ENCODE measurements at places on chromosomes 16 and 17. TPM values are rescaled to one million over a fixed set of nuclear protein-coding genes. Genes with fewer than 3 reads are reported as not detected.

Gene ARRB2
- 202 TPM for total RNA-seq

Gene CD300LF
- total RNA-seq = not detected

Gene GCGR
- not detected for total RNA-seq

Gene C17orf113
- total RNA-seq = 0.05 TPM

- no peak for DNase-seq
- H3K4me3 ChIP-seq = no peak overlapping the region
- no peak overlapping the region for H3K27ac ChIP-seq
- H3K27me3 ChIP-seq = no peaks in the 10 kb centered on the region
Measured at GRCh38 chr16:50363656-50364055, 5.1 kb downstream of the BRD7 start.

- no peaks in the 10 kb centered on the region for H3K27me3 ChIP-seq
- no peak overlapping the region for H3K4me3 ChIP-seq
- DNase-seq = no peak
- no peaks in the 10 kb centered on the region for H3K4me1 ChIP-seq
- H3K36me3 ChIP-seq = no peaks in the 10 kb centered on the region
Measured at GRCh38 chr16:76081967-76082366, 195.2 kb upstream of the CNTNAP4 start.

DNA sequence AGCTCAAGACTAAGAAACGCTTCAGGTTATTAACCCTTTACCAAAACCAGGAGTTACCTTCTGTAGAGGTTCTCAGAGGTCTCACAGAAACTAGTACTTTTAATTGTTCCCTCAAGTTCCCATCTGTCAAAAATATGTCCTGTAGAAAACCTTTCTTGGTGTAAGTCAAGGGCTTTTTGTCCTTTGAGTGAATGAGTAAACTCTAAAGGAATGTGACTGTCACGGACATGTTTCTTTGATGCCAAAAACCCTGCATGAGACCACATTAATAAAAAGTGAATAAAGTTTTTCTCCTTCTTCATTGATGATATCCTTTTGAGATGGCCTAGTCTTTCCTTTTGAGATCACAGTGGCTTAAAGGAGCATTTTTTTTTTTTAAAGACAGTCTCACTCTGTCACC lies 102.9 kb downstream of the NLK start:
- H3K4me1 ChIP-seq = no peaks in the 10 kb centered on the region
- no peak overlapping the region for H3K4me3 ChIP-seq
- H3K27me3 ChIP-seq = no peaks in the 10 kb centered on the region
- peaks cover 2% of the 10 kb centered on the region for H3K36me3 ChIP-seq

- H3K27me3 ChIP-seq = peaks cover 6% of the 10 kb centered on the region
- H3K4me1 ChIP-seq = no peaks in the 10 kb centered on the region
- no peak overlapping the region for H3K4me3 ChIP-seq
- H3K36me3 ChIP-seq = peaks cover 3% of the 10 kb centered on the region
- no peak for DNase-seq
- H3K27ac ChIP-seq = no peak overlapping the region
Measured at GRCh38 chr16:4246777-4247459, 5.0 kb upstream of the SRL start.

- H3K4me1 ChIP-seq = peaks cover 20% of the 10 kb centered on the region
- peak; percentile 30 for DNase-seq
- peaks cover 2% of the 10 kb centered on the region for H3K27me3 ChIP-seq
Measured at GRCh38 chr17:77634710-77635109, 323.8 kb upstream of the TNRC6C start.

- H3K4me1 ChIP-seq = peaks cover 11% of the 10 kb centered on the region
- no peaks in the 10 kb centered on the region for H3K36me3 ChIP-seq
- H3K27me3 ChIP-seq = peaks cover 21% of the 10 kb centered on the region
- no peak overlapping the region for H3K4me3 ChIP-seq
- DNase-seq = no peak
- H3K27ac ChIP-seq = no peak overlapping the region
Measured at GRCh38 chr17:80498242-80498919, 22.0 kb upstream of the NPTX1 start.

GRCh38 chr17:69523244-69523861 lies 108.9 kb downstream of the MAP2K6 start:
- no peak overlapping the region for H3K27ac ChIP-seq
- H3K27me3 ChIP-seq = no peaks in the 10 kb centered on the region
- H3K4me1 ChIP-seq = peaks cover 7% of the 10 kb centered on the region
- DNase-seq = no peak

- peak; percentile 67 for DNase-seq
- H3K27me3 ChIP-seq = peaks cover 3% of the 10 kb centered on the region
- peak overlapping the region; percentile 83 for H3K4me3 ChIP-seq
- H3K4me1 ChIP-seq = peaks cover 34% of the 10 kb centered on the region
Measured at GRCh38 chr16:88455610-88456355, 2.7 kb downstream of the ZFPM1 start.

GRCh38 chr17:81403671-81404534 lies 8.6 kb downstream of the BAHCC1 start:
- H3K27ac ChIP-seq = no peak overlapping the region
- peaks cover 47% of the 10 kb centered on the region for H3K27me3 ChIP-seq
- H3K36me3 ChIP-seq = peaks cover 2% of the 10 kb centered on the region
- no peak for DNase-seq

- H3K4me1 ChIP-seq = peaks cover 11% of the 10 kb centered on the region
- H3K27me3 ChIP-seq = peaks cover 15% of the 10 kb centered on the region
- no peak for DNase-seq
- no peak overlapping the region for H3K4me3 ChIP-seq
- no peak overlapping the region for H3K27ac ChIP-seq
- H3K36me3 ChIP-seq = no peaks in the 10 kb centered on the region
Measured at GRCh38 chr17:55279788-55280187, 15.0 kb downstream of the HLF start.

- no peak for DNase-seq
- no peaks in the 10 kb centered on the region for H3K27me3 ChIP-seq
- H3K4me1 ChIP-seq = peaks cover 6% of the 10 kb centered on the region
- H3K4me3 ChIP-seq = no peak overlapping the region
- peaks cover 13% of the 10 kb centered on the region for H3K36me3 ChIP-seq
- no peak overlapping the region for H3K27ac ChIP-seq
Measured at GRCh38 chr17:57506774-57507127, 238.3 kb downstream of the CCDC182 start.

DNA sequence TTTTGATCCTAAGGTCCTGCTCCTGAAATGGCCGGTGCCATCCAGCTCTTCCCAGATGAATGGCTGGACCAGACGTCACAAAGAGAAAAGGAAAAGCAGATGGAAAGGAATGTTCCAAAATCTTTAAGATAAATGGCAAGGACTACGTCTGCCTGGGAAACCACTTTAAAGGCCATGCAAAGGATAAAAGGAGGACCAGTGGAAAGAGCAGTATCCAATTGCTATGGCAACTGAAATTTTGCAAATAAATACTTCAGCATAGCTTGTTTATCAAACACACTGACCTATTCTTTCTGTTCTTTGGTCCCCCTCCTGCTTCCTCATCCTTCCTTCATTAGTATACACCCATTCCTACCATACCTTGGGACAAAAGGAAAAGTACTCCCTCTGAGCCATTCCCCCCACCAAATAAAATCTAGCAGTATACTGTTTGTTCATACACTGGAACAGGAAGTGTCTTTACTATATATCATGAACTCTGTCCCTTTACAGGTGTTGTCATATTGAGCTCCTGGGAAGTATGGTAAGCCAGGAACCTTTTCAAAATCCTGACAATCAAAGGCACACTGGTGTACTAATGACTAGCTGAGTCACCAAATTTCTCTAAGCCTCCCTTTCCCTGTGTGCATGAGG lies 37.2 kb upstream of the NUFIP2 start:
- no peaks in the 10 kb centered on the region for H3K36me3 ChIP-seq
- DNase-seq = no peak
- H3K27me3 ChIP-seq = no peaks in the 10 kb centered on the region
- H3K27ac ChIP-seq = no peak overlapping the region
- H3K4me3 ChIP-seq = no peak overlapping the region

DNA sequence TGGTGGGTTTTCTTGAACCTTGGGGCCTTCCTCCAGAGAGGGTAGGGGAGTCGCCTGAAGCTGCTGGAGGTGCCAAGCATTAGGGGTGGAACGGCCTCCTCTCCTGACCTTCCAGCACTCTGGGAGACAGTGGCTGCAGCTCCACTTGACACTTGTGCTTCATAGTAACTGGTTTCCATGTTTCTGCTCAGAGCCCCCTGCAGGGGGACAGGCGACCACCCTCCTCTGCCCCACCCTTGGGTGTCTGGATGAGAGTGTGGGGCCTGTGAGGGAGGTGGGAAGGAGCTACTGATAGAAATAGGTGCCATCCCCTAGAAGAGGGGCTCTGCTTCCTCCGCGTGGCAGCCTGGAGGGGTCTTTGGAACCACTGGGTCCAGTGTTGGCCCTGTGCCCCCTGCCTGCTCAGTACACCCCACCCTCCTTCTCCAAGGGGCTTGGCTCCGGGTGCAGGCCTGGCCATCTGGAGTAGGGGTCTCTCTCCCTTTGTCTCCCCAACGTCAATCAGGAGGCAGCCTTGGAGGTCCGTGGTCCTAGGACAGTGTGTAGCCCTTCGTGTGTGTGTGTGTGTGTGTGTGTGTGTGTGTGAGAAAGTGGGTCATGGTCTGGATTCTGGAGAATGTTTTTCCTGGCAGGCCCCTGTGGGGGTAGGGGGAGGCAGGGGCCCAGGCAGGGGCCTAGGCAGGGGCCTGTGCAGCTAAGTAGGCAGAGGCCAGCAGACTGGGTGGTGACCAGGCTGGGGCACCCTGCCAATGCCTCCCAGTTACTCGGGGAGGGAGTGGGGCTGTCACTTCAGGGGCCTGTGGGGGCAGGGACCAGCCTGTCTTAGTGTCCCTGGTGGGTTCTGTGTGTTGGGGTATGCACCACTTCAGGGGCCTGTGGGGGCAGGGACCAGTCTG lies 4.9 kb downstream of the LASP1 start:
- no peak for DNase-seq
- peaks cover 24% of the 10 kb centered on the region for H3K36me3 ChIP-seq
- no peak overlapping the region for H3K4me3 ChIP-seq

GRCh38 chr17:41322094-41322902 lies 6.8 kb upstream of the KRTAP17-1 start:
- no peak overlapping the region for H3K4me3 ChIP-seq
- H3K27ac ChIP-seq = no peak overlapping the region
- H3K36me3 ChIP-seq = no peaks in the 10 kb centered on the region

All from activated T-helper 1 cell treated with anti-CD3 and anti-CD28 coated beads, Interleukin-12 subunit alpha, Interleukin-12 subunit beta, Interleukin-2, Interleukin-4 antibody, amounts not matched to agents 30 ng/mL and 10 ng/mL and 1 ng/mL, durations not matched to agents 14 hours and 24 hours and 36 hours (primary cell).